RPMI7951 (cell line): ENCODE measurements at places on chromosomes 13 and 19. TPM values are rescaled to one million over a fixed set of nuclear protein-coding genes. Genes with fewer than 3 reads are reported as not detected.

ZNF613 gene
- total RNA-seq: 3.7 and 4.6 TPM in 2 replicates

ISOC2 gene
- total RNA-seq: 81.9 and 120 TPM in 2 replicates

DNA sequence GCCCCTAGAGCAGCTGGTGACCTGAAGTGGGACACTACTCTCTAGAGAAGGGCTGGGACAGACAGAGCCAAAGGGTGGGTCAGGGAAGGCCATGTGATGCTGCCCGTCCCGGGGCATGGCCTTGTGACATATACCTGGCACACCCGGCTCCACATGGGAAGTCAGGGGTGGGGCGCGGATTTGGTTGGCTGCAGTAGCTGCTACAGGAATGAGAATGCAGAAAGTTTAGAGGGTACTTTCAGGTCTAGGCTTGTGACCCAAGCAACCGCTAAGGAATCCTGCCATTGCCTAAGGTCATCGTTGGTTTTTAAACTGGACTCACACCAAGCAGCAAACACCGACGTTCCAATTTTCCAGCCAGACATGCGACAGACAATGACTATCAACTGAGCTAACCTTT lies 25.9 kb downstream of the RCBTB2 start:
- DNase-seq: no peak

DNA sequence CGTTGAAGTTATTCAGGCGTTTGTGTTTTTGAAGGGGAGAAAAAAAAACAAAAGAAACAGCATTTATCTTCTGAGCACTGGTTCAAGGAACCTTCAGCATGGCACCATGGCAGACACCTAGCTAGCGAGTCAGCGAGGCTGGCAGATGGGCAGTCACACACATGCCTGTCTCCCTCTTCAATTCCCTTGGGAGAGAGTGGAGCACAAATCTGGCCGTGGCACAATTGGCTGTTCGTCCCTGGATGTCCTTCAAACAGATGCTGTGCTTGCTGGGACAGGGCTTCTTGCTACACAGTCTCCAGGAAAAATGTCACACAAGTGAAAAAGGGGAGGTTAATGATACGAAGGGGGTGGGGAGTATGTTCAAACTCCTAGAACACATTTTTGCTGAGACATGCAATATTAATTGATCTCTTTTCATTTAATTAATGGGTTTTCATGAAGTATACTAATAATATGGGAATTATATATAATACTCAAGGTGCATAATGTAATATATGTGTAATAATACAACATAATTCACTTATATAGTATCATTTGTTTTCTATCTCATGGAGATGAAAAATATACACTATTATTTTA lies 1674.5 kb upstream of the SLC10A2 start:
- DNase-seq: no peak

CYP4F8 gene
- not detected in 2 replicates for total RNA-seq

TTC9B gene
- not detected in 2 replicates for total RNA-seq

- no peak for DNase-seq
These were observed 88.2 kb upstream of the ARGLU1 start for GRCh38 chr13:106656186-106656585.

C2CD4C gene
- total RNA-seq: not detected in 2 replicates
